ENCODE measurements at places on chromosomes 7 and 10. TPM values are rescaled to one million over a fixed set of nuclear protein-coding genes. Genes with fewer than 3 reads are reported as not detected.

TMEM176A gene
- 0.62 TPM for total RNA-seq

ZNF488 gene
- not detected for total RNA-seq

PON3 gene
- not detected for total RNA-seq

FAM25G gene
- not detected for total RNA-seq

KCNH2 gene
- total RNA-seq: 11.1 TPM

SDK1 gene
- 4.4 TPM for total RNA-seq

PIP gene
- total RNA-seq: not detected

SMKR1 gene
- total RNA-seq: 0.53 TPM

ZNF804B gene
- total RNA-seq: not detected

DGKB gene
- total RNA-seq: 2.2 TPM

TMEM178B gene
- 2.9 TPM for total RNA-seq

DNA sequence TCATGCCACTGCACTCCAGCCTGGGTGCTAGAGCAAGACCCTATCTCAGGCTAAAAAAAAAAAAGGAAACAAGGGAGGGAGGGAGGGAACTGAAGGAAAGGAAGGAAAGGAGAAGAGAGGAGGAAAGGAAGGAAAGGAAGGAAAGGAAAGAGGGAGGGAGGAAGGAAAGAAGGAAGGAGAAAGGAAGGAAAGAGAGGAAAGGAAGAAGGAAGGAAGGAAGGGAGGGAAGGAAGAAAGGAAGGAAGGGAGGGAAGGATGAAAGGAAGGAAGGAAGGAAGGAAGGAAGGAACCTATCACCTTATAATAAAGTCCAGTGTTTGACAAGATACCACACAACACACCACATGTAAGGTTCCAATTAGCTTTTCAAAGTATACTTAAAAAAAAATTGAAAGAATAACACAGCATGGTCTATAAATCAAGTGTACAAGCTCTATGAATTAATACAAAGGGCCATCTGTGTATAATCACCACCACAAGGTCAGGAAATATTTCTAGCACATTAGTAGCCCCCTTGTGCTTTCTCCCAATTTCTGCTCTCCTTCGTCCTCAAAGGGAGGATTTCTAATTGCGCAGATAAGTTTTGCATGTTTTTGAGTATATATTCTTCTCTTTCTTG lies 26.4 kb downstream of the RNF216 start:
- H3K36me3 ChIP-seq: peaks cover 6% of the 10 kb centered on the region
- no peak for DNase-seq
- H3K4me1 ChIP-seq: no peaks in the 10 kb centered on the region
- H3K27me3 ChIP-seq: no peaks in the 10 kb centered on the region
- H3K4me3 ChIP-seq: no peak overlapping the region

DNA sequence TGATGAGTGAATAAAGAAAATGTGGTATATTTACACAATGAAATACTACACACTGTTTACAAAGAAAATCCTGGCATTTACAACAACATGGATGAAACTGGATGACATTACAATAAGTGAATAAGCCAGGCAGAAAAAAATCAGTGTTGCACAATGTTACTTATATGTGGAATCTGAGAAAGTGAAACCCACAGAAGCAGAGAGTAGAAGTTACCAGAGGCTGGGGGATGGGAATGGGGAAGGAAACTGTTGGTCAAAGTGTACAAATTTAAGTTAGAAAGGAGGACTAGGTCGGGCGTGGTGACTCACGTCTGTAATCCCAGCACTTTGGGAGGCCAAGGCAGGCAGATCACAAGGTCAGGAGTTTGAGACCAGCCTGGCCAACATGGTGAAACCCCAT lies 538.5 kb upstream of the MKI67 start:
- no peak overlapping the region for H3K4me3 ChIP-seq
- DNase-seq: no peak

- H3K27me3 ChIP-seq: no peaks in the 10 kb centered on the region
- H3K36me3 ChIP-seq: no peaks in the 10 kb centered on the region
- no peak overlapping the region for H3K27ac ChIP-seq
- no peak overlapping the region for H3K4me3 ChIP-seq
- no peaks in the 10 kb centered on the region for H3K4me1 ChIP-seq
Measured at GRCh38 chr7:390761-391410, 100.9 kb downstream of the FOXL3 start.

- H3K36me3 ChIP-seq: no peaks in the 10 kb centered on the region
- DNase-seq: peak; percentile 30
- no peak overlapping the region for H3K4me3 ChIP-seq
- no peaks in the 10 kb centered on the region for H3K27me3 ChIP-seq
- peaks cover 14% of the 10 kb centered on the region for H3K4me1 ChIP-seq
Measured at GRCh38 chr7:47443049-47443448, 138.9 kb downstream of the TNS3 start.

DNA sequence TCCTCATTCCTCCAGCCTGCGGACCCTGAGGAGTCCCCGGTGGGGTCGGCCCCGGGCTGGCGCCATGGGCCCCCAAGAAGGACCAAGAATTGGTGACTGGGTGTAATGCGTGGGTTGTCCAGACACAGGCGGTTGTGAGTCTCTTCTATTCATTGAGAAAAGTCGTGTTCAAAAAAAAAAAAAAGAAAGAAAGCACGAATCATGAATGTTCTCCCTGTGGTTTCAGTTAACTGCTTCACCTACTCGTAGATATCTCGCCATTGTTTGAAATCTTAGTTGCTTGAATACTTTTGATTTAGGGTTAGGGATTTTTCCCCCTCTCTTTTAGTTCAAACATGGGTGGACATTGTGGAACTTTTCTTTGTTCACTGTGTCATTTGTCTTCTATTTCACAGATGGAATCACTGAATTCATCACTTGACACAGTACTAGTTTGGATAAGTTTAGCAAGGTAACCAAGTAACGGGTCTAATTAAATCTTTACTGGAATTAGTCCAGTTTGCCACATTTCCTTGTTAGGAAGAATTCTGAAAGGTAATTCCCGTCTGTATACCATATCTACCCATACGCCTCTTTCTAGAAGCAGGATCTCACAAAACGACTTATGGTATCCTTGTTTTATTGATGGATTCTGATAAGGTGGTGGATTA lies 775 bp downstream of the STARD3NL start:
- H3K4me3 ChIP-seq: peak overlapping the region; percentile 84
- no peaks in the 10 kb centered on the region for H3K27me3 ChIP-seq
- DNase-seq: no peak
- no peak overlapping the region for H3K27ac ChIP-seq
- no peaks in the 10 kb centered on the region for H3K36me3 ChIP-seq

- H3K36me3 ChIP-seq: no peaks in the 10 kb centered on the region
- DNase-seq: peak; percentile 76
- peaks cover 12% of the 10 kb centered on the region for H3K27me3 ChIP-seq
Measured at GRCh38 chr7:78020136-78020873, 221.7 kb downstream of the PHTF2 start.

GRCh38 chr7:94394437-94395140 lies at the start of gene COL1A2:
Gene COL1A2 (plus strand): TSS chr7:94394895. CDS start chr7:94395032, 137 bp downstream.
- DNase-seq: peak; percentile 70
- peaks cover 4% of the 10 kb centered on the region for H3K27me3 ChIP-seq
- H3K4me3 ChIP-seq: peak within 1 kb of the TSS; percentile 57
- H3K27ac ChIP-seq: no peak within 1 kb of the TSS

DNA sequence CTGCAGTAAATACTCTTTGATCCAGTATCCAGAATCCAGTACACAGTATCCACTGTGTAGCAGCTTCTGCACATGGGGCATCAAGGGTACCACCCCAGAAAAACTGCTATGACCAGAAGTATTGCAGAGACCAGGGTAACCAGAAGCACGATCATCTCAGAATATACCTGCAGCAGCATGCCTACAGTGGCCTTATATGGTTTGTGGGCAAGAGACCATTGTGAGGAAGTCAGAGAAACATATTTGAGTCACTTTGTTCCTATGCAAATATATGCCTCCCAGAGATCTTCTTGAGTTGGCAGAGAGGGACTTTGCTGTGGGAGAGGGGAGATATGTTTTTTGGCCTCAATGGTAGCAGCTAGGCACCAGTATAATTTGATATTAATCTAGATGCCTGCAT lies 206.4 kb upstream of the LRRTM3 start:
- H3K27ac ChIP-seq: no peak overlapping the region
- no peaks in the 10 kb centered on the region for H3K36me3 ChIP-seq
- no peaks in the 10 kb centered on the region for H3K27me3 ChIP-seq
- no peak for DNase-seq

DNA sequence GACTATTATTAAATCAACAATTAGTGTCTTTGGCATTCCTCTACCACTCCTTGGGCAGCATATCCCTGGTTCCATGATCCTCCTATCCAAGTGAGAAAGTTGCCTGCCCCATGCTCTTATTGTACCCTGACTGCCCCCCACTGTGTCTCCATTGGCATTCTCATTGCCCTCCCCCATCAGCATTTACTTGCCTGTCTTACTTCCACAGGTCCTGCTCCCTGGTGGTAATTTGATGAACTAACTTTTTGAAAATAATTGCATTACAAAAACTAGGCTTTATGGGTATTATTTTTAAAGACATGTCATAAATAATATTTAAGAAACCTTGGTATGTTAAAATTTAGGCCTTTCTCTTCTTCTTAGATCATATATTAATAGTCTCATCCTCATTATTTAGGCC lies 346.4 kb downstream of the PCLO start:
- no peak overlapping the region for H3K4me3 ChIP-seq
- H3K36me3 ChIP-seq: no peaks in the 10 kb centered on the region
- no peak overlapping the region for H3K27ac ChIP-seq
- peaks cover 38% of the 10 kb centered on the region for H3K4me1 ChIP-seq

DNA sequence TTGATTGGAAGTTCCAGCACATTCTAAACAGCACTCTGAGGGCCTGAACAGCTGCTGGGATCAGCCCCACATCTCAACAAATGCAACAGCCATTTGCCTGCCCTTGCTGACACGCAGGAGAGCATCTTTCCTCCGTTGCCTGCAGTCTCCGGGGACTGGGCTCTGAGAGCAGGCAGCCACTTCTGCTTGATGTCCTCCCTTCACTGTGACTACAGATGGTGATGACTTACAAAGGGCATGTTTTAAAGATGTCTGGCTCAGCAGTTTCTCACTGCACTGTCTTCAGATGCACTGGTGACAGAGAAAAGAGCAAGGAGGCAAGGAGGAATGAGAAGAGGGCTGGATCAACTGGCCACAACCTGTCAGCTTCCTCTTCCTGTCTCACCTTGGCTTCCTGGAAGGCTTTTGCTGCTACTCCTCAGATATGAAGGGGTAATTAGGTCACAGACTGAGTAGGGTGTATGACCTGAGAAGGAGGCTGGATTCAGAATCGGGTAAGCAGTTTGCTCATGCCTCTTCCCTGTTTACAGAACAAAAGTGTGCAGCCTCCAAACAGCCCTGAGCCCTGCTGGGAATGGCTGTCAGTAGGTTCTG lies 143.5 kb upstream of the GHITM start:
- no peak overlapping the region for H3K4me3 ChIP-seq
- DNase-seq: no peak
- H3K4me1 ChIP-seq: no peaks in the 10 kb centered on the region
- no peaks in the 10 kb centered on the region for H3K36me3 ChIP-seq
- H3K27ac ChIP-seq: no peak overlapping the region

DNA sequence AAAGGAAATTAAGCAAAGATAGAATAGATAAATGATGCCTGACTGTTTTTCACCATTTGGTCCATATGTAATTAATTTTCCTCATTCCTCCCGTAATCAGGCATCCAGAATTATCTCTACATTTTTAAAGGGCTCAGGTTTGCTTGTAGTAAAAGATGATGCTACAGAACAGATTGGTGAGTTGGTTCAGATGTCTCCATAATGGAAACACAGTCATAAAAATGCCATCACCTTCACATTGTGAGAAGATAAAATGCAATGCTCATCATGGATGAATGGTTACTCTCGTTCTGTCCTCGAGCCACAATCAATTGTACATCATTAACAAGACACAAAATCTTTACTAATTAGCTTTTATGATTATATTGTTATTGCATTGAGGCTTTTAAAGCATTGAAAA lies 64.9 kb upstream of the CELF2 start:
- H3K4me3 ChIP-seq: no peak overlapping the region
- DNase-seq: no peak
- H3K36me3 ChIP-seq: no peaks in the 10 kb centered on the region
- no peaks in the 10 kb centered on the region for H3K4me1 ChIP-seq

- no peaks in the 10 kb centered on the region for H3K27me3 ChIP-seq
- no peak overlapping the region for H3K27ac ChIP-seq
- no peak overlapping the region for H3K4me3 ChIP-seq
- no peaks in the 10 kb centered on the region for H3K4me1 ChIP-seq
Measured at GRCh38 chr10:436911-437665, 252.4 kb downstream of the DIP2C start.

- H3K4me1 ChIP-seq: peaks cover 17% of the 10 kb centered on the region
- H3K27me3 ChIP-seq: no peaks in the 10 kb centered on the region
- H3K36me3 ChIP-seq: no peaks in the 10 kb centered on the region
- H3K27ac ChIP-seq: no peak overlapping the region
- peak; percentile 72 for DNase-seq
Measured at GRCh38 chr7:68787566-68787965, 810.7 kb upstream of the AUTS2 start.

DNA sequence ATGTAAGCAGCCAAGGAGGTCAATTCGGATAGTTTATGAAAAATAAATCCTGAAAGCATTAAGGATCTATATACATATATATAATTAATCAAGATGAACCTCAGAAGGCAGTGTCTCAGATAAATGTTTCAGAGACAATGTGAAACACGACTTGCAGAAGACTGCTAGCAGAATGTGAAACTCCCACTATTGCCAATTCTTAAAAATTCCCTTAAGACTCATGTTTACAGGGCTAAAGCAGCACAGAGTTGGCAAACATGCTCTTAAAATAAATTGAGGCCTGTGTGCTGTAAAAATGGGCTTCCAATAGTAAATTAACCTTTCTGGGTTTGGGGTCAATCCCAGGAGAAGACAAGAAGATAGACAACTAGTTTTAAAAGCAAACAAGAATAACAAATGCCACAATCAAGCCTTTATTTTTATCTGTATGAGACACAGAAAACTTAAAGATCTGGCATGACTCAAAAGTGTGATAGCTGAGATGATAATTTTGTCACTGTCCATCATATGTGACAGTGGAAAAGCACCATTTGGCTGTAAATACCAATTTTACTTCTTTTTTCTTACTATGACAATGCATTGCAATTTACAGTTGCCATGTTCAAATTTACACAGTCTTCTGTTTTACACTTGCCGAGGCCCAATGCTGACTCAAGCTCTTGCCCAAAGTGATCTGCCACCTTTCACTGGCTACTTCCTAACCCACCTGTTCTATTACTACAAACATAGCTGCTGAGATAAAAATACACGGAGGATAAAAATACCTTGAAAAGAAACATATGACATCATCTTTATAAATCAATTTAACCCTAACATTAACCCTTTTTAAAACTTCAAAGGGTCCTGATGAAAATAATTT lies 78.6 kb downstream of the CHCHD3 start:
- peaks cover 36% of the 10 kb centered on the region for H3K4me1 ChIP-seq
- DNase-seq: no peak
- no peaks in the 10 kb centered on the region for H3K36me3 ChIP-seq
- no peaks in the 10 kb centered on the region for H3K27me3 ChIP-seq

- H3K27me3 ChIP-seq: no peaks in the 10 kb centered on the region
- no peaks in the 10 kb centered on the region for H3K4me1 ChIP-seq
- peaks cover 8% of the 10 kb centered on the region for H3K36me3 ChIP-seq
- no peak overlapping the region for H3K4me3 ChIP-seq
- no peak for DNase-seq
- no peak overlapping the region for H3K27ac ChIP-seq
Measured at GRCh38 chr10:18616337-18616736, 35.0 kb downstream of the NSUN6 start.
